Chondrocyte (in vitro differentiated cells): ENCODE measurements at places on chromosomes 2 and 18. TPM values are rescaled to one million over a fixed set of nuclear protein-coding genes. Genes with fewer than 3 reads are reported as not detected.

- peaks cover 3% of the 10 kb centered on the region for H3K4me1 ChIP-seq
- DNase-seq: no peak
- H3K36me3 ChIP-seq: peaks cover 17% of the 10 kb centered on the region
- no peak overlapping the region for H3K27ac ChIP-seq
- H3K27me3 ChIP-seq: no peaks in the 10 kb centered on the region
Measured at GRCh38 chr2:240462707-240463273, 27.3 kb downstream of the GPC1 start.

The VWC2L gene
- not detected in 3 replicates for total RNA-seq

The TANC1 gene
- total RNA-seq: 28.7 to 38.2 TPM (median 29.5 TPM) in 3 replicates

The HAAO gene
- total RNA-seq: 1.6 to 8.5 TPM (median 8.2 TPM) in 3 replicates

The IMPA2 gene
- 10.8 to 25.1 TPM (median 10.9 TPM) in 3 replicates for total RNA-seq

- H3K36me3 ChIP-seq: peaks cover 11% of the 10 kb centered on the region
- no peak for DNase-seq
- no peak overlapping the region for H3K4me3 ChIP-seq
- no peaks in the 10 kb centered on the region for H3K4me1 ChIP-seq
- no peak overlapping the region for H3K27ac ChIP-seq
Measured at GRCh38 chr2:212752730-212753351, 214.2 kb upstream of the ERBB4 start.

The FARP2 gene
- total RNA-seq: 54.0 to 57.1 TPM (median 56.0 TPM) in 3 replicates

The ACP1 gene
- 79.6 to 89.8 TPM (median 82.7 TPM) in 3 replicates for total RNA-seq

The CD28 gene
- total RNA-seq: 0.05 TPM in 1 of 3 replicates, not detected in the others

DNA sequence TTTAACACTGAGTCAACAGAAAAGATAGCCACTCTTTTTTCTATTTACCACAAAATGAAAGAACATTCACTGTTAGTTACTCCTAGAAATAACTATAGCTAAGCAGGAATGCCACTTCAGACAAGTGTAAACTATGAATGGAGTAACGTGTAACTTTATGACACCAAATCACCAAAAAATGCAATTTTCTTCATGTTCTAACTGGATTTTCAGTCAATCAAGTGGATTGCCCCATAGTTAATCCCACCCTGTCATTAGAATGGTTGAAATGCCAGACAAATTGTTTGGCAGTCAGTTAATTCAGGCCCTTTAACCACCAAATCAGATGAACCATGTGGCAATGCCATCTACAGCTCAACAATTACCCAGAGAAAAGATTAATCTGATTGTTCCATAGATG is 9.9 kb downstream of the EPHA4 start:
- H3K27ac ChIP-seq: no peak overlapping the region
- H3K36me3 ChIP-seq: peaks cover 2% of the 10 kb centered on the region
- no peak for DNase-seq
- H3K4me1 ChIP-seq: no peaks in the 10 kb centered on the region

The FAM124B gene
- total RNA-seq: not detected in 3 replicates

The EFHD1 gene
- total RNA-seq: 109 to 178 TPM (median 175 TPM) in 3 replicates

The KANSL1L gene
- total RNA-seq: 11.8 to 15.5 TPM (median 12.2 TPM) in 3 replicates

DNA sequence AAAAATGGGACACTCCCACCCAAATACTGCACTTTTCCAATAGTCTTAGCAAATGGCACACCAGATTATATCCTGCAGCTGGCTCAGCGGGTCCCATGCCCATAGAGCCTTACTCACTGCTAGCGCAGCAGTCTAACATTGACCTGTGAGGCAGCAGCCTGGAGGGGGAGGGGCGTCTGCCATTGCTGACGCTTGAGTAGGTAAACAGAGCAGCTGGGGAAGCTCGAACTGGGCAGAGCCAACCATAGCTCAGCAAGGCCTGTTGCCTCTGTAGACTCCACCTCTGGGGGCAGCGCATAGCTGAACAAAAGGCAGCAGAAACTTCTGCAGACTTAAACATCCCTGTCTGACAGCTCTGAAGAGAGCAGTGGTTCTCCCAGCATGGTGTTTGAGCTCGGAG is 110.4 kb downstream of the CTIF start:
- no peaks in the 10 kb centered on the region for H3K27me3 ChIP-seq
- DNase-seq: no peak
- H3K4me1 ChIP-seq: peaks cover 22% of the 10 kb centered on the region
- no peak overlapping the region for H3K4me3 ChIP-seq

The CNTNAP5 gene
- total RNA-seq: not detected in 3 replicates

GRCh38 chr2:95281786-95282185 is 7.5 kb downstream of the PROM2 start:
- DNase-seq: no peak
- peaks cover 2% of the 10 kb centered on the region for H3K36me3 ChIP-seq
- H3K4me1 ChIP-seq: no peaks in the 10 kb centered on the region

DNA sequence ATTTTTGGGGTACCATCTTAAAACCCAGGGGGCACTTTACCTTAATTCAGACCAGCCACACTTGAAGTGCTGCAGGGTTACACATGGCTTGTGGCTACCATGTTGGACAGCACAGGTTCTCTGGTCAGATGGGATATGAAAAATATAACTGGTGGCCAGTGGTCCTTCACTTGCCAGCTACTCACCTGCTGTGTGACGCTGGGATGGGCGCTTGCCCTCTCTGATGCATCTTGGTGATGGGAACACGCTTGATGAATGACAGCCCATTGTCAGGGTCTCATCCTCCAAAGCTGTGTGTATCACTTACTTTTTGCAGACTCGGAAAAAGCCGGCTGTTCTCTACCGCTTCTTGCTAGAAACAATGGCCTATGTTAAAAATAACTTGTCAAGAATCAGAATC is 22.5 kb downstream of the HJURP start:
- peak; percentile 51 for DNase-seq
- peaks cover 1% of the 10 kb centered on the region for H3K36me3 ChIP-seq
- H3K4me3 ChIP-seq: no peak overlapping the region

DNA sequence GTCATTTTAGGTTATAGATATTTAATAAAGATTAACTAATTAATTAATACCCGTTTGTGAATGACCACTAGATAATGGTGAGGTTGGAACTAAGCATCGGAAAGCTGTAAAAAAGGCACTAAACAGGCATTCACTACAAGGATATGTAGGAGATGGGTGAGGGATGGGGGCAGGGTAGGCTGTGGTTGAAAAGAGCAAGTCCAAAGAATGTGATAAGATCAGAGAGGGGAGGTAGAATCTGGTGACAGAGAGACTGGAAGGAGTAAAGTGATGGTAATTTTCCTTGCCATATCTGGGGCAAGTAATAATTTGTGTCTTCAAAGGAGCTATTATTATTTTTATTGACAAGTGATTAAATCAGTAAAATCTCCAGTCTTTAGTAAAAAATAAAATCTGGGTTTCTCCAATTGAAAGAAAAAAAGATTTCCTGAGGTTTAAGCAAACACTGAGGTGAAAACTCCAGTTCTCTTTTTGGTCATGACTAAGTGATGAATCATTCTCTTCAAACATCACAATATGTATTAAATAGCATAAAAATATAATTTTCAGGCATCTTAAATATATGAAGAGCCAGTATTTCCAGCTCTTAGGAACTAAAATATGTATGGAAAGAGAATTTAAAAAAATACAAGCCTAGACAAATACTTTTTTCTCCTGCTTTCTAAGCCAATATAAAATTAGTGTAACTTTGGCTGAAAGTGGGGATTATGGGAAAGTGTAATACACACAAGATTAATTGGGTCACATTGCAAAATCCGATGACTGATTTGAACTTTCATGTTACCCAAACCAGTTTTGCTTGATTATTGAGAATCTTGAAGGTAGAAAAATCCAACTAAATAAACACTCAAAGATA is 259.1 kb upstream of the RBMS1 start:
- H3K4me1 ChIP-seq: peaks cover 37% of the 10 kb centered on the region
- peak overlapping the region; percentile 87 for H3K27ac ChIP-seq
- no peak overlapping the region for H3K4me3 ChIP-seq
- no peaks in the 10 kb centered on the region for H3K36me3 ChIP-seq
- no peaks in the 10 kb centered on the region for H3K27me3 ChIP-seq

The RNU2-63P gene
- total RNA-seq: 2.7 TPM in 1 of 3 replicates, not detected in the others

The FZD7 gene
- 61.0 to 66.2 TPM (median 63.1 TPM) in 3 replicates for total RNA-seq

The UGT1A8 gene
- total RNA-seq: not detected in 3 replicates

DNA sequence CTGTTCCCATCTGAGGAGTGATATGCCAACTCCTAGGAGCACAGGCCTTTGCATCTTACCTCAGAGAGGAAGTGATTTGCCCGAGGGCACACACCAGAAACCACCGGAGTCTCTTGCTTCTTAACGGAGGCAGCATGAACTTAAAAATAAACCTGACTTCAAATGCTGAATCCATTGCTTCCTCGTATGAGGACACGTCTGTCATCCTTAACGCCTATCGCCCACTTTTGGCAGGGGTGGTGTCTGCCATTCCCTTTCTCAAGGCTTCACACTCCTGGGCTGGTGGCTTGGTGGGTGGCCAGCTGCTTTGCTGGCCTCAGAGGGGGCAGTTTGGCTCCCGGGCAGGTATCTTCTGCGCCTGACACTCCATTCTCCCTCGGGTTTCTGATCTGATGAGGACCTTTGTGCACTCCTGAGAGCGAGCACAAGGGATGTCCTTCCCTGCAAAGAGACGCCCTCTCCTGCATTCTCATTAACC is 1.1 kb upstream of the PREB start:
- H3K4me3 ChIP-seq: peak overlapping the region; percentile 91
- H3K4me1 ChIP-seq: peaks cover 14% of the 10 kb centered on the region
- H3K27me3 ChIP-seq: no peaks in the 10 kb centered on the region
- no peak overlapping the region for H3K27ac ChIP-seq

DNA sequence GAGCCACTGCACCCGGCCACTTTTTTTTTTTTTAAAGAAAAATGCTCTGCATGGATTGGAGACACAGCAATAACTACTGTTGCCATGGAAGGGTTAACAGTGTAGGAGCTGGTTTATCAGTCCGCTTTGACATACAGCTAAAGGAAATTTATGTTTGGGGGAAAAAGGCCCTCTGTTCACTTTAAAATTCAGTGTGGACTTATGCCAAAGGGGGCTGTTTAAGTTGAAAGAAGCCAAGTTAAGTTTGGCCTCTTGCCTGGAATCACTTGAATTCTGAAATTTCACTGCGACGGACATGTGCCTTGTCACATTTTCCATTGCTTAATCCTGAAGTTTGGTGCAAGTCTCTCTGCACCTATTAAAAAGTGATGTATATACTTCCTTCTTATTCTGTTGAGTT is 3.1 kb downstream of the KCNE4 start:
- H3K27ac ChIP-seq: peak overlapping the region; percentile 95
- H3K4me3 ChIP-seq: peak overlapping the region; percentile 48
- DNase-seq: no peak
- H3K36me3 ChIP-seq: peaks cover 5% of the 10 kb centered on the region

The VIL1 gene
- not detected in 3 replicates for total RNA-seq

- peaks cover 10% of the 10 kb centered on the region for H3K27me3 ChIP-seq
- no peaks in the 10 kb centered on the region for H3K36me3 ChIP-seq
- no peak for DNase-seq
Measured at GRCh38 chr2:79952616-79953015, 351.9 kb downstream of the LRRTM1 start.

DNA sequence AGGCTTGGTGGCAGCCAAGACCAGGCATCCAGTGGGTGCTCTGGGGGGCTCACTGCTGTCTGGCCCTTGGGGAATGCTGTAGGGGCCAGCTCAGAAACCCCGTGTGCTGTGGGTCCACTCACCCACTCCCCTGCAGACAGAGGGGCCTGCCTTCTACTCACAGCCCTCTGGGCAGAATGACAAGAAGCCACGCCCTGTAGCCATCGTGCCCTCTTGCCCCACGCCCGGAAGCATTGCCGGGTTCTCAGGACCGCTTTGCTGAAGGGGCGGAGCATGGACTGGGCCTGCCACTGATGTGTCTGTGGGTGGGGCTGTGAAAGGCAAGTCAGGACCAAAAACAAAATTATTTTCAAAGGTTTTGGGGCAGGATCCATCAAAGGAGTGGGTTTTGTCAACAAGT is 27.8 kb downstream of the GLI2 start:
- peaks cover 94% of the 10 kb centered on the region for H3K4me1 ChIP-seq
- no peak overlapping the region for H3K27ac ChIP-seq
- no peaks in the 10 kb centered on the region for H3K27me3 ChIP-seq

- H3K4me1 ChIP-seq: peaks cover 8% of the 10 kb centered on the region
- DNase-seq: no peak
- H3K4me3 ChIP-seq: no peak overlapping the region
- no peak overlapping the region for H3K27ac ChIP-seq
Measured at GRCh38 chr18:45993438-45993837, 26.3 kb upstream of the EPG5 start.

DNA sequence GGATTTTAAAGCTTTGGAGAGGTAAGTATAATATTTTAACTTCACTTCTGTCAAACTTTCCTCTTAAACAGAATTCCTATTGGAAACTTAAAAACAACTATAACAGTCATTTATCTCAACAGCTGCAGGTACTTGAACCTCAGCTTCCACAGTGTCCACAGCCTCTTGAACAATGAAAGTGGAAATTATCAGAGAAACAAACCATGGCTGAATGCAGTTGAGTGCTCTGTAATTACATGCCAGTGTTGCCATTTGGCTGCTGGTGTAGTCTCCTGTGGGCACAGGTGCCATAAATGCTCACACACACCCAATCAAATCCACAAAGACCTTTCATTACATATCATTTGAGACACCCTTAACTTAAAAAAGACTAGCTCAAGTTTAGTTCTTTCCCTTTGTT is 125.1 kb downstream of the CPS1 start:
- peaks cover 9% of the 10 kb centered on the region for H3K4me1 ChIP-seq
- no peaks in the 10 kb centered on the region for H3K27me3 ChIP-seq
- H3K36me3 ChIP-seq: no peaks in the 10 kb centered on the region
- DNase-seq: no peak
- no peak overlapping the region for H3K27ac ChIP-seq
- H3K4me3 ChIP-seq: no peak overlapping the region

The SOWAHC gene
- total RNA-seq: 13.2 to 14.7 TPM (median 14.2 TPM) in 3 replicates

The OTOS gene
- total RNA-seq: not detected in 3 replicates

- no peak for DNase-seq
- peaks cover 8% of the 10 kb centered on the region for H3K4me1 ChIP-seq
- no peaks in the 10 kb centered on the region for H3K27me3 ChIP-seq
Measured at GRCh38 chr2:231996797-231997540, 35.5 kb downstream of the DIS3L2 start.

DNA sequence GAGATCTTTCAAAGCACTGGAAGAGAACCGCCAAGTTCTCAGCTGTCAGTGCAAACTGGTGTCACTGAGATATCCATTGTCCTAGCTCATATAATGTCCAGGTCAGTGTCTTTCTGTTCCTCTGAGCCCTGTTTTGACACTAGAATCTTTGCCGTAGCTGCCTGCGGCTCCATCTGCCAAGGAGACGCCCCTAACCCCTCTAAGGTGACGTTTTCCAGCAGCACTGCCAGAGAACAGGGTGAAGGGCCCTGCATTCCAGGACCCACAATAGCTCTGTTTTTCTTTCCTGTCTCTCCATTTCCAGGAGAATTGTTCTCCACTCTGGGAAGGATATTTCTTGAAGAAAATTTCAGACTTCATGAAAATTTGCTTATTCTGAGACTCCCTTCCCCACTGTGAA is 181.7 kb upstream of the SLC39A10 start:
- H3K27me3 ChIP-seq: peaks cover 14% of the 10 kb centered on the region
- no peak overlapping the region for H3K27ac ChIP-seq
- H3K4me3 ChIP-seq: no peak overlapping the region

The NAT8 gene
- not detected in 3 replicates for total RNA-seq

The SLC19A3 gene
- total RNA-seq: 0.52 to 0.56 TPM in 2 of 3 replicates, not detected in the other

GRCh38 chr18:13039806-13040205 is 48.6 kb downstream of the CEP192 start:
- no peak for DNase-seq
- peaks cover 13% of the 10 kb centered on the region for H3K36me3 ChIP-seq
- no peak overlapping the region for H3K4me3 ChIP-seq
- H3K27me3 ChIP-seq: no peaks in the 10 kb centered on the region
- no peak overlapping the region for H3K27ac ChIP-seq
- peaks cover 21% of the 10 kb centered on the region for H3K4me1 ChIP-seq

The NDC80 gene
- total RNA-seq: 4.8 to 6.5 TPM (median 5.8 TPM) in 3 replicates
